ENCODE measurements at places on chromosomes 1 and 21.

DNA sequence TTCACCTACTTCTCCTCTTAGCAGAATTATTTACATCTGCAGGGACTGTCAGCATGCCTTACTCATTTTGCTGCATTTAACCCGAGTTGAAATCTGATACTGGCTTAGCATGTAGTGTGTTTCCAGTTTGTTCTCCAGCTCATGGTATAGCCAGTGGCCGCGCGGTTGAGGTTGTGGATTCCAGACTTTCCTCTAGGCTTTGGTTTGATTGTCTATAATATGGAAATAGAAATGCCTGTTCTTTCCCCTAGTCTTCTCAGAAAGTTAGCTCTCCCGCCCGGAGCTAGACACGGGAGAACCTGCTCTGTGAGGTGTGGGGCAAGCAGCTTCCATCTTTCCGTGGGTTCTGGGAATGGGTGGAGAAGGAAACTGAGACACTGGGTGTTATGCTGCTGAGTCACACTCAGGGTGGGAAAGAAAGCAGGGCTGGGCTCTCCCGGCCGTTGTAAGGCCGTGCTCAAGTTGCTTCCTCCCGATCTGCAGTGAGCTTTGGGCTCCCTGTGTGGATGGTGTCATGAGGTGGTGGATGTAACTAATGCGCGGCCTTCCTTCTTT, 206.8 kb upstream of the TMEM51 start:
- DNase-seq = no peak

DNA sequence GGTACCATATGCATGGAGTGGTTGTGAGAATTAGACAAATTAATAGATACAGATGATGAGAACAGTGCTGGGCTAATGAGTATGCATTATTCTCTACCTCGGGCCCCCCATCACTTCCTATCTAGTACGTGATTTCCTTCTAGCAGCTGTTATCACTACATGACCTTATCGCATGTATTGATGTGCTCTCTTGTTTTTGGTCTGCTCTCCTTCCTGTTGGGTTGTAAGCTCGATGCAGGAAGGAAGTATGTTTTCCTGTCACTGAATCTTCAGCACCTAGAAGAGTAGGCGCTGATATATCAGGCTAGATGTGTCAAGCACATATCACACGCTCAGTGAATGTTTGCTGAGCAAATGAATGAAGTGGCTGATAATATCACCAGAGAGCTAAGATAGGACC, 43.9 kb upstream of the IFNAR2 start:
- peak; percentile 49 for DNase-seq

GRCh38 chr1:1026599-1027413, 6.9 kb downstream of the AGRN start:
- no peak for DNase-seq

DNA sequence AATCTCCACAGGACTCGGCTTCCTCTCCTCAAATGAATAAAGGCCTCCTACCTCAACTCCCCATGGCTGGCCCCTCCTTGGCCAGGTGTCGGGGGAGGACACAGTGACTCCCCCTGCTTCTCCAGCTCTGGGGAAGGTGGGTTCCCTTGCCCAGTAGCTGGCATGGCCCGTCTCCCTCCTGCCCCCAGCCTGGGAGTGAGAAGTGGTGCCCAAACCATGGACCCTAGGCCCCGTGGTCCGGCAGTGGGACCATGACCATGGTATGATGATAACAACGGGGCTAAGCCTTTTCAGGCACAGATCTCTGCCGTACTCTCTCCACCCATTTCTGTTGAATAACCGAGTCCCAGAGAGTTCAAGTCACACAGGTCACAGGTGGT, 11.2 kb downstream of the PLA2G2F start:
- no peak for DNase-seq

DNA sequence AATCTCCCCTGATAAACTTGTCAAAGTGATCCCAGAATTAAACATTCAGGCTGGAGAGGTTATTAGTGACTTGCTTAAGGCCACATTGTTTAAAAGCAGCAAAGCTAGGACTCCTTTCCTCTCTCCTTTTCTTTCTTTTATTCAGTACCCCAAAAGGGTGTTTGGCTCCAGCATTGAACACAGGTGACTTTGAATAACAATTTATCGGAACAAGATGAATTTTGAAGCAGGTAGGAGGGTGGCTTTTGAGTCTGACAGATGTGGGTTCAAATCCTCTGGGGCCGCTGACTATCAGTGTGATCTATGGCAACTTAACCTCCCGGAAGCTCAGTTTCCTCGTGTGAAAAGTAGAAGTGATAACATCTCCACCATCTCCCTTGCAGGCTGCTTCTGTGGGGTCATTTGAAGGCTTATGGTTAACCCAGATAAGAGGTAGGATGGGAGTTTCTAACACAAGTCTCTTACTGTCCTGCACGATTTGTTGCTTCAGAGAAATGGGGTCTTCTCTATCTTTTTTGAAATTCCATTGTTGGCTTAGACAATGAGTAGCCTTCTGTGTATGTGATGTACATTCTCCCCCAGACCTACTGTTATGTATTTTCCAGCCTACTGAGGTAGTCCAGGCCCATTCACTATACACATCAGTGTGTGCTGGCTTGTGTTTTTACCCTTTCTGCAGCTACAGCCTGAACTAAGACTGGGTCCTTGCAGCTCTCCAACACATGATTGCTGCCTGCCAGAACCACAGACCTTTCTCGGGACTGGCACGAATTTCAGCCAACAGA, 29.0 kb downstream of the JUN start:
- DNase-seq = peak; percentile 59

DNA sequence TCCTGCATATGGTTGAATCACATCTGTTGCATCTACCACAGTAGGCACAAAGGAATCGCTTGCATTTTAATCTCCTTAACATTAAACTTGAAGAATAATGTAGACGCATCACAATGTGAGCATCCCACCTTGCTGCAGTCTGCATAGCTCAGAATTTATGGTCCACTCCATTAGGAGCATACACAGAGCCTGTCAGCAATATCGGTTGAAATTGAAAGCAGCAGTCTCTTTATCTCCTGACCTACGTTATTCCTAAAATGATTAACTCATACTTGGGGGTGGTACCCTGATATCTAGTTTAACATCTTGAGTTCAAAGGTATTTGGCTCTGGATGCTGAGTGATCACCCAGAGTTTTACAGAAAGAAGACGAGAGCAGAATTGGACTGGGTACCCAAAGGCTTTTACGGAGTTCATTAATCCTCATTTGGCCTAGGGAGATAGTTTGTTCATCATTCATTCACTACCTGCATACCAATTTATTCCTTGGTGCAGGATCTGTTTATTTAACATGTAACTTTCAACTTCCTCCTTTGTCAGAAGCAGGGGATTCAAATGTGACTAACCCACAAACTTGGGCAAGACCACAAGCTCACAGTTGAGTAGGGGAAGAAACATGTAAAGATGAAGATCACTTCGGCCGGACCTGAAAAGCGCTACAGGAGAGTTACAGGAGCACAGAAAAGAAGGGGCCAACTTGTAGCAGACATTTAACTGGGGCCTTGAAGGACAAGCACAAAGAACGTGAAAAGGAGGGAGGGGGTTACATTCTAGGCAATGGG, 187.9 kb downstream of the DAB1 start:
- no peak for DNase-seq

DNA sequence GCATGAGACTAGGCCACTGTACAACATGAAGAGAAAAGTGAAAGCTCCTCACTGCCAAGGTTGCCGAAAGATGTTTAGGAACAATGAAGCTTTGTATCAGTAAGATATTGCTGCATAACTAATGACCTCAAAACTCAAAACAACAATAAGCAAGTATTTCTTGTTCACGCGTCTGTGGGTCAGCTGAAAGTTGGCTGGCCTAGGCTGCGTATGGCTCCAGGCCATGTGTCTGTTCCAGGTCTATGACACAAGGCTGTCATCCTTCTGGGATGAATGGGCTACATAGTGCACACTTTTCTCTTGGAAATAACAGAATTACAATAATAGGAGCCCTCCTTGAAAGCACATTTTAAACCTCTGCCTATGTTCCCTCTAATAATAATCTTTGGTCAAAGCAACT, 515.9 kb downstream of the PLPP3 start:
- DNase-seq = no peak

- no peak for DNase-seq
These were observed 8.9 kb downstream of the LRRC8C start for GRCh38 chr1:89641781-89642180.

DNA sequence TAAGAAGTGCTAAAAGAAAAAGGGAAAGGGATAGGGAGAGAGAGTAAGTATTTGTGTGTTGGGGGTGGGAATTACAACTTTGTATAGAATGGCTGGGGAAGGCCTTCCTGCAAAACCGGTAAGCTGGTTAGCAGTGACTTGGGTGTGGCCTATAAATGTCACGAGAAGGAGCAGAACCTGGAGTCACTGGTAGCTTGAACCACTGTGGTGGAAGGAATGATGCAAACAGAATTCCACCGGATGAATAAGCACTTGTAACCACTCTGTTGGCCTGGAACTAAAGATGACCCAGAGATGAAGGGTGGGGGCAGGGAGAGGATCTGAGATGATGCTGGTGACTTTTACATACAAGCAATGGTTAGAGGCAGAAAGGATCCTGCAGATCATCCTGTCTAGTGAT, 8.9 kb downstream of the XKR8 start:
- peak; percentile 20 for DNase-seq

GRCh38 chr21:17964716-17965115, 145.6 kb upstream of the C21orf91 start:
- DNase-seq = no peak

DNA sequence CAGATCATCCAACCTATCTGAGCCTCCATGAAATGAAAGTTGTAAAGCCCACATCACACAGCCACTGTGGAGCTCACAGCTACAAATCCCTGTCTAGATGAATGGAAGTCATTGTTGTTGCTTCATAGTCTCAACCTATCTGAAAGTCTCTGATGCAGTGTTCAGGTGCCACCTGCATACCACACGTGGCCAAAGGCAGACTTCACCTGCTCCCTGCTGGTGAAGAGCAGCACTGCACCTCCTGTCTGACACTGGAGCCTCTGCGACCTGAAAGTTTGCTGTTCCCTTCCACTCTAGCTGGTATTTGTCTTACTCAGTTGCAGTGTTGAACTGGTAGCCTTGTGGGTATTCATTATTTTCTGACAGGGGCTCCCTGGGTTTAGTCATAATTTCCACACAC, 18.4 kb downstream of the LORICRIN start:
- DNase-seq = peak; percentile 72
